Upper lobe of left lung (tissue), 6 donors: ENCODE measurements at places on chromosomes 4 and X.

DNA sequence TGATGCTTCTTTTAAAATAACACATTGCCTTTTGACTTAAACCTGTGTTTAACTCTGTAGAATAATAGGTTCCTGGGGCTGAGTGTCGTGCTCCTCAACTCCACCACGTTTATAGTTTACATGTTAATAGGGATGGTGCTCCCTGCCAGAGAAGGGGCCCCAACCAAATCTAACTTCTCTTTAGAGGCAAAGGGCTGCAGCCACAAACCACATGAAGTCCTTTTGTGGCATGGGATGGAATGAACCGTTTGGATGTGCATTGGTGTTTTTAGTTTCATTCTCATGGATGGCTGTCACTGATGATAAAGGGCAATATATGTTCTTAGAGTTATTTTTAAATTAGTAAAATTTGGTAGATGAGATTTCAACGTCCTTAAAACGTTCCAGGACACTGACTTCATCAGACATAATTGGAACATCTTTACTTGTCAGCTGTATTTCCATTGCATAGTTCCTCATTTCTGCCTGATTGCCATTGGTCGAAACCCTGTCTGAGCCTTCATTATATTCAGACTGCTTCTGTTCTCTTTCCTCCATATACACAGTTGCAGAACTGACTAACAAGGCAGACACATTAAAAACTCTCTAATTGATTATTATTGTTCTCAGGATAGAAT, 60.4 kb upstream of the HPF1 start:
- no peak for DNase-seq

- no peak for DNase-seq
Observed at GRCh38 chr4:158762553-158762952, 6.3 kb upstream of the FNIP2 start.

DNA sequence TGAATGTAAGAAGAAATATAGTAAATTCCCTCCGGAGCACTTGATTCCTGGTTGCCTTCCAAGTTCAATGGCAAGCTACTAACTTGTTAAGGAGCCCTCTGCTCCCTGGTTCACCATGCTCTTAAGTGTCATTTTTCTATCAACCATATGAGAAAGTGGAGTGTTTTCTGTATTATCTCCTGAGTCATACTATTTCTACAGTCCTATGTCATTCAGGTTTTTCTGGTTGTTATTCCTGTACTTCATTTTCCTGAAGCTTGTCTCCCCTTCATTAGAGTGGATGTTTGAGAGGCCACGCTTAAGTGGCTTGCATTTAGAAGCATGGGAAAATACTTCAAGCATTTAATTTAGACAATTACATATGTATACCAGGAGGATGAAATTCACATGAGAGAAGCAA, 14.7 kb upstream of the EPGN start:
- peak; percentile 27 for DNase-seq

DNA sequence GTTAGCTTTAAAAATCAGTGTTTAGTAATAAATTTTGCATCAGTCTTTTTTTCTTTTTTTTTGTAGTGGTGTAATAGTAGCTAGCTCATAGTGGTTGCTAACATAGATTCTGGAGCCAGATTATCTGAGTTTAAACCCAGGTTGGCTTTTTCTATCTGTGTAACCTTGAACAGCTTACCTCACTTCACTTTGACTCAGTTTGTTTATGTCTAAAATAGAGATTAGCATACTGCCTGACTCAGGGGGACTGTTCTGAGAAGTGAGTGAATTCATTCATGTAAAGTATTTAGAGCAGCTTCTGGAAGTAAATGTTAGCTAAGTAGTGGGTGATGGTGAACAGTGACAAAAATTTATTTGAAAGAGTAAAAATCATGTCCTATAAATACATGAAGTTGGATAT, 32.9 kb downstream of the CPEB2 start:
- DNase-seq, result no peak

DNA sequence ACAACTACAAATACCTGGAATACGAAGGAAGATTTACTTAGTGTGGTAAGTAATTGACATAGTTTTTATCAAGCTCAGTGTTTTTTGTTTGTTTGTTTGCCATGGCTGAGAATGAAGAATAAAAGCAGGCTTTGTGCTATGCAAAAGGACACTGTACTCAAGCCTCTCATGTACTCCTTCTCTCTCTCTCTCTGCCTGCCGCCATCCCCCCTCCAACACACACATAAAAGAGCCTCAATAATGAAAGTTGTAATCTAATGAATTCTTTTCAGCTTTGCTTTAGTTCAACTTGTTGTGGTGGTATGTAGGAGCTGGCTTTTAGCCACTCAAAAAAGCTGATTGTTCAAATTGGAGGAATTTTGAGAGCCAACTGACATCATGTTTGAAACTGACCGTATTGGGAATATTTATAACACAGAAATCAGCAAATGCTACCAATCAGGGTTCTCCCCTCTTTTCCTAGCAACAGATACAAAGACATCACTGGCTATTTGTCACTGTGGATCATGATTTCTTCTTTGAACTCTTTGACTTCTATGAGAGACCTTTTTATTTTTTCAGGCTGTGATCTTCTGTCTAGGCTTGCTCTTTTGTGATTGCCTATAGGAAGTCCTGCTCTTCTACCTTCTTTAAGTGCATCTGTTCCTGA, 1148.8 kb downstream of the RAPGEF2 start:
- no peak for DNase-seq

DNA sequence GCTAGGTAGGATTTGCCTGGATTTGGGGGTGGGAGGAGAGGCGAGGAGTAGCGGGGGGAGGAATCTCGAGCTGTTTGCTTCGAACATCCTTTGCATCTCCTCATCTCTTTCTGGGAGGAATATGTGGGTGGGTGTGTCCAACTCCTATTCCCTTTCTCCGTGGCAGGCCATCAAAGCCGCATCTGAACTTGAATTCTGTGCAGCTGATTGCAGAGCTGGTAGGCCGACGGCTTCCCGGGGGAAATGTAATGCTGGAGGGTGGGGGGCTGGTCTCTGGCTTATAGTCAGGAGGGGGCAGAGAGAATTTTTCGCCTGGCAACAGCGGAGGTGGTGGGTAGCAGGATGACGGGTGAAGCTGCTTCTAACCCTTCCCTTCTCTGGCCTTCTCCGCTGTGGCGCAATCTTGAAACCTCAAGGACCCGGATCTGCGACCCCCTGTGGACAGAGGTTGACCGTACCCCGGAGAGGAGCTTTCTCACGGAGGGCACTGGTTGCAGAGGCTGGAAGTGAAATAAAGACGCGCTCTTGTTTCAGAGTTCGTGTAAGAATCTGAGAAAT, 628 bp downstream of the ZCCHC12 start:
- DNase-seq, result no peak

GRCh38 chr4:88958080-88958479, 98.9 kb downstream of the FAM13A start:
- no peak for DNase-seq

DNA sequence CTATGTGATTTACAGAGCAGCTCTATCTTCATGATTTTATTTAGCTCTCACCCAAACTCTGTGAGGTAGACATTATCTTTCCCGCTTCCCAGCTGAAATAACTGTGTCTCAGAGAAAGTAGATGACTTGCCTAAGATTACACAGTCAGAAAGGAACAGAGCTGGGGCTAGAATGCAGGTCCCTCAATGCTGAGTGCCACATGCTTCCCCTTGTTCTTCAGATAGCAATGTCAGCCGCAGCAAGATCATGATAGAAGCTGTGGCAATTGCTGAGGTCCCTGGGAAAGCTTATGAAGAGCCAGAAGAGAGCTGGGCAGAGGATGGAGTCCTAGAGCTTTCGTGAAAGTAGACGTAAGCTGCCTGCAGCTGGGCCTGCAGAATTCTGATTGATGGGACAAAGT, 11.1 kb upstream of the GABRE start:
- DNase-seq, result no peak
